Stimulated activated CD8-positive, alpha-beta memory T cell treated with anti-CD3 and anti-CD28 coated beads, Interleukin-4, amount 100 ng/mL, for 24 hours (primary cell): ENCODE measurements at places on chromosomes 5 and 9.

DNA sequence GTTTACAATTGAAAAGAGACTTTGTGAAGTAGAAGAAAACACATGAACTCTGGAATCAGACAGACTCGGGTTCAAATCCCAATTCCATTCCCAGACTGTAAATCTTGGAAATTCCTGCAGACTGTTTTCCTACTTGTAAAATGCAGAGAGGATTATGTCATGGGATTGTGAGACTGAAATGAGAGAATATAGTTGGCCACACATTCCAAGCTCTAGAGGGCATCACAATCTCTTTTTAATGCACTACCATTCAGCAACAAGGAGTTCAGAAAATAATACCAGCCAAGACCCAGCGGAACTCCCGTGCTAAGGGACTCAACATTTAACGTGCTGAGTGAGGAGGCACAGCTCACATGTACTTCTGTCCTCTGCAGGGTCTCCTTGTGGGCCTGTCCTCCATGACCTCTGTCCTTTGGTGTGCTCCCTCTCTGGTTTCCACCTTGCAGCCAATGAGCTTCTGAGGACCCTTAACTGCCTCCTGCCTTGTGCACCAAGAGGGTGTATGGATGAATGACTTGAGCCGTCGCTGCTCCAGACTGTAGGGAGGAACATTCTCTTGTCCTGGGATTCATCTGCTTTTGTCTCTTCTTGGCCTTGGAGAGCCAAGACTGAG, 263.5 kb downstream of the NTRK2 start:
- DNase-seq: no peak

- DNase-seq: no peak
Measured at GRCh38 chr5:181194489-181195248, 10.3 kb downstream of the TRIM7 start.

DNA sequence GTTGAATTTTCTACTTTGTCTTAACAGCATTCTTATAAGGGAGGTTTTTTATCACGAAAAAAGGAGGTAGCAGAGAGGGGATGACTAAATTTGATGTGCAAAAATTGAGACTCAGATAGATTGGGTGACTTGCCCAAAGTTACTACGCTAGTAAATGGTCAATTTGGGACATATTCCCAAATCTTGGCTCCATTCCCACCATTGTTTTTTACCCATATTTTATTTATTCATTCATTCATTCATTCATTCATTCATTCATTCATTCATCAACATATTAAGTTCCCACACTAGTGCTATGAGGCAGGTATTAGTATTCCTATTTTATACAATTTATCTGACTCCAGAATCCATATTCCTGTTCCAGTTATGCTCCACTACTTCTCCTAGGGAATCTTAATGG, 85.6 kb downstream of the HACD4 start:
- no peak for DNase-seq

- DNase-seq: no peak
Measured at GRCh38 chr9:116541402-116541801, 145.7 kb upstream of the TRIM32 start.

DNA sequence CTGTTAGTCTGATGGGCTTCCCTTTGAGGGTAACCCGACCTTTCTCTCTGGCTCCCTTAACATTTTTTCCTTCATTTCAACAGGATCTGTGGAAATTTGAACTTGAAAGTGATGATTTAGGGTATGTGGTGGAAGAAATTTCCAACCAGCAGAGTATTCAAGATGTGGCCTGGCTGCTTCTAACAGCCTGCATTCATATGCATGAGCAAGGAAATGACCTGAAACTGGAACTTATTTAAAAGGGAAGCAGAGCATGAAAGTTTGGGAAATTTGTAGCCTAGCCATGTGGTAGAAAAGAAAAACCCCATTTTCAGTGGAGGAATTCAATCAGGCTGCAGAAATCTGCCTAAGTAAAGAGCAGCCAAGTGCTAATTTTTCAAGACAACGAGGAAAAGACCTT, 41.7 kb downstream of the UNC13B start:
- DNase-seq: no peak

GRCh38 chr9:101849102-101849707, 110.8 kb upstream of the GRIN3A start:
- no peak for DNase-seq

- peak; percentile 40 for DNase-seq
Measured at GRCh38 chr9:36995927-36996705, 38.0 kb downstream of the PAX5 start.

DNA sequence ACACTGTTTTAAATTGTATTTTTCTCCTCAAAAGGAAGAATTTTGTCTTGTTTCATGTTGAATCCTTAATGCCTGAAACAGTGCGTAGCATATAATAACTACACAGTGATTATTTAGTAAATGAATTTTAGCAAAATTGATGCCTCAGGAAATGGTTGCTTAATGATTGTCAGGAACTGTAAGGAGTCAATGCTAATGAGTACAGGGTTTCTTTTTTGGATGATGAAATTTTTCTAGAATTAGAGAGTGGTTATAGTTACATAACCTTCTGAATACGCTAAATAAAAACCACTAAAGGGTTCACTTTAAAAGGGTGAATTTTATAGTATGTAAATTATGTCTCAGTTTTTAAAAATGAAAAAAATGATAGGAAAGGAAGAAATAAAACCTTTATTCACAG, 14.9 kb downstream of the FAM151B start:
- DNase-seq: no peak

GRCh38 chr9:20135119-20135697, 346.4 kb upstream of the SLC24A2 start:
- no peak for DNase-seq

GRCh38 chr5:73436535-73437100, 12.0 kb downstream of the FOXD1 start:
- no peak for DNase-seq

DNA sequence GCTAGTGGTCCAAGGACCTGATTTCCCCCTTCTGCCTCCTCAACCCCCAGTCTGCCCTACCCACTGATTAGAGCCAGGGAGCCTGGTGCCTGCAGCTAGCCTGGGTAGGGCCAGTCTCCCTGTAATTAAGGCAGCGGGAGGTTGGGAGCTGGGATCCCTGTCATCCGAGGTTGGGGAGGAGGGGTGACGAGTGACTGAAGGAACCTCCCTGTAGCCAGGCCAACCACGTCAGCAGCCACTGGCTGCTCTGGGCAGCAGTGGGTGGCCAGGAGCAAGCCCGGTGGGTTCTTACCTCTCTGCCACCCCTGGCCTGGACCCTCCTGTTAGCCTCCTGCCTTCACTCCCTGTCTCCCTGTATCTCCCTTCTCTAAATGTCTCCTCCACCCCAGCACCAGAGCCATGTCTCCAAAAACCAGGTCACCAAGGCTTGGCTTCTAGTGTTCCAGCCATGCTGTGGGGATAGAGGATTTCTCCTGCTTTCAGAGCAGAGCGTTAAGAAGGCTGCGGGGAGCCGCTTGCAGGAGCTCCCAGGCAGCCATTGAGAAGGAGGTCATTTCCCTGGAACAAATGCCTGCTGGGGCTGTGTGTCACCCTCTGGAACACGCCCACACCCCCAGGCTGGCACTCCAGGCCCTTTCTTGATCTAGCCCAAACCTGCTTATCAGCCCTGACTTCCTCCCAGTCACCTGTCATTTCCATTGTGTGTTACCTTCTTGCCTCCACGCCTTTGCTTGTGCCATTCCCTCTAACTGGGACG, 65.0 kb upstream of the GGTA1 start:
- DNase-seq: no peak

DNA sequence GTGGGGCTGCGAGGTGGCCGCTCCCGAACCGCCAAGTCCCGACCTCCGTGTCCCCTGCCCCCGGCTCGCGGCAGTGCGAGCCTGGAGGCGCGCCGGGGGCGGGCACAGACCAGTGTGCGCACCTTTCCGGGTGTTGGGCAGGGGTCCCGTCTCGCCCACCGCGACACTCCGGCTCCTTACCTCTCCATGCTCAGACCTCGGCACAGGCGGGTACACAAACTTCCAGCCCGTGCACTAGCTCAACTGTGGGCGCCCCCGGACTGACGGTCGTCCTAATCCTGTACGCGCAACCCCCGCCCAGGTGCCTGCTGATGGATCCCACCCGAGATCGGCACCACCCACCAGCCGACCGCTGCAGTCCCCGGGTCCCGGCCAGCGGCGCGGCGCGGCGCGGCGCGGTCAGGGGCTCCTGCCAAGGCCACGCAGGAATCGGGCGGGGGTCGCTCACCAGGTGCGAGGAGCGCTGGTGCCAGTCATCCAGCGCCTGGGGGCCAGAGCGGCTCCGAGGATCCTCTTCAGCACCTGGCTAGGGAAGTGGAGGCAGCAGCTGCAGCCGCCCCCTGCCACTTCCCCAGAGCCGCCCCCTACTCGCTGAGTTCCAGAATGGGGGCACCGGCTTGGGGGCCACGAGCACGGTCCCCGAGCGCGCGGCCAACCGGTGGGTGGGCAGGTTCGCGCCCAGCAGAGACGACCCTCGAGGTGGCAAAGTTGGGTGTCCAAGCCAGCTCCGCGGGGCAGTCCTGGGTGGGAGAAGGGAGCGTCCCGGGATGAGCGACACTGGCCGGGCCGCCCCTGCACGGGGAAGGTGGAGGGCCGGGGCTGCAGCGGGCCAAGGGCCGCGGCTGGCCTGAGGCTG, 511 bp downstream of the SEMA5A start:
- no peak for DNase-seq

DNA sequence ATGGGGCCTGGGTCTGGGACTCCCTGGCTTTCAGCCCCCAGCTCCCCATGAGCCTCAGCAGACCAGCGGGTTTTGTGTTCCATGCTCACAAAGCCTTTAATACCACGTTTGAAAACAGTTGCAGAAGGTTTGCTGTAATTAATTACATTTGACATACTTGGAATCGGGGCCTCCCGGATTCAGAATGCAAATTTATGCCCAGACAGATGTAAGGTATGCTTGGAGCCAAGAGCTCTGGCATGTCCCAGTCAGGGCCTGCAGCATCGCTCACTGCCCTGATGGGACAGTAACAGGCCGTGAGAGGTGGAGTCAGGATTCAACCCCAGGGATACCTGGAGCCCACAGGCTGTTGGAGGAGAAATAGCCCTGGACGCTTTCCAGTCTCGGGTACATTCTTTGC, 12.2 kb downstream of the ZNF618 start:
- DNase-seq: no peak

DNA sequence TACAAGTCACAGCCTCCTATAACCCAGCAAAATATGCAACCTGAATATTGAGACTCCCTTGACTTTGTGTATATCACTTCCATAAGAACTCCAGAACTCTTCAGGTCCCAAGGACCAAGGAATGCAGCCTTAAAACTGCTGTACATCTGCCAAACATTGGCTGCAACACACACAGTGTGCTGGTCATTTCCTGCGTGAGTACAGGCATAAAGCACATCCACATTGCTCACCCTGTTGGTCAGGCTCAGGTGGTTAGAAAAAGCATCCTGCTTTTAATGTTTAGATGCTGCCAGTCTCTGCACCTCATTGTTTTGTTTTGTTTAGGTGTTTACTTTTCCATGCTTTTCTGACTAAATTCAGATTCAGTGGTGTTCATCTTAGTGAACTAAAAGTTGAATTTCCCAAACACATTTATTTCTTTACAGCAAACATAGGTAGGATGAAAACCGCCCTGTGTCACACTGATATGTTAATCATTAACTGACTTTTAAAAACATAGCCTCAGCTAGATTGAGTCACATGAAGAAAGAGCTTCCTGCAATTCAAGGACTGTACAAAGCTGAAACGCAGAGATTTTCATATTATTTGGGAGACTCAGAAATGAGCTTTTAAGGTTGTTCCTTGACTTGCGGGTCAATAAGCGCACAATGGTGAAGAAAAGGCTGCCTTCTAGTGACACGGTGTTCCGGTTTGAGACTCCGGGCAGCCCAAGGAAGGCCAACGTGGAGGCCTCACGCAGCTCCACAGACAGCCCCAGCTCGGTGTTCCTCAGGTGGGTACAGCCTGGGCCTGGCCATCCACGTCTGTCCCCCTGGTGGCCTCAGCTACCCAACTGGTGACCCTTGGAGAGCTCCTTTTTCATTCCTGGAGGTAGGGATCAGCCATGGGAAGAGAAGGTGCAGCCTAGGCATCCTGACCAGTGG, 52.2 kb upstream of the GRAMD2B start:
- DNase-seq: no peak

DNA sequence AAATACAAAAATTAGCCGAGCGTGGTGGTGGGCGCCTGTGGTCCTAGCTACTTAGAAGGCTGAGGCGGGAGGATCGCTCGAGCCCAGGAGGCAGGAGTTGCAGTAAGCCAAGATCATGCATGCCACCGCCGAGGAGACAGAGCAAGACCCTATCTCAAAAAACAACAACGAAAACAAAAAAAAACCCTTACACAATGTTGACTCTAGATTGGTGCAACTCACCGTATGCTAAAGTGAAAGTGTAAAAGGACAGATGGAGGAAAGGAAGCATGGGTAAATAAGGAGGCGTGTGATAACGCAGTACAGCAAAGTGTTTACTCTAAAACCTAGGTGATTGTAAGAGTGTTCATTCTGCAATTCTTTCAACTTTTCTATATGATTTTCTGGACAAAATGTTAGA, 15.9 kb upstream of the RUFY1 start:
- DNase-seq: no peak

- DNase-seq: no peak
Measured at GRCh38 chr5:173612948-173613347, 3.5 kb downstream of the BOD1 start.

- no peak for DNase-seq
Measured at GRCh38 chr5:13591621-13592020, 352.9 kb downstream of the DNAH5 start.

DNA sequence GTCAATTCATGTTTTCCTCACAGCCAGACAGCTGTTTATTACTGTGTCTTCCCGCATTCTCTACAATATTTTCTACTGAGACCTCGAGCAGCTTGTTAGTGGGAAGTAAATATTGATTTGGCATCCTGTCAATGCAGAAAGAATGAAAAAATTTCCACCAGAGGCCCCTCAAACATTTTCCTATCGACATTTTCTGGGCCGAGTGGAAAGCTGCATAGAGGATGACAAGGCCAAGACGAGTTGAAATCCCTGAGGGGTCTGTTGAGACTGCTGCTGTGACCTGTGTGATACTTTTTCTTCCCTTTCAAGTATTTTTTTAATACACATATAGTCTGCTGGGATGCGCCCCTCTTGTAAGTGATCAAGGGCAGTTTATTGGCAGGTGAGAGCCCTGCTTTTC, 91.4 kb upstream of the SH3GL2 start:
- DNase-seq: no peak

DNA sequence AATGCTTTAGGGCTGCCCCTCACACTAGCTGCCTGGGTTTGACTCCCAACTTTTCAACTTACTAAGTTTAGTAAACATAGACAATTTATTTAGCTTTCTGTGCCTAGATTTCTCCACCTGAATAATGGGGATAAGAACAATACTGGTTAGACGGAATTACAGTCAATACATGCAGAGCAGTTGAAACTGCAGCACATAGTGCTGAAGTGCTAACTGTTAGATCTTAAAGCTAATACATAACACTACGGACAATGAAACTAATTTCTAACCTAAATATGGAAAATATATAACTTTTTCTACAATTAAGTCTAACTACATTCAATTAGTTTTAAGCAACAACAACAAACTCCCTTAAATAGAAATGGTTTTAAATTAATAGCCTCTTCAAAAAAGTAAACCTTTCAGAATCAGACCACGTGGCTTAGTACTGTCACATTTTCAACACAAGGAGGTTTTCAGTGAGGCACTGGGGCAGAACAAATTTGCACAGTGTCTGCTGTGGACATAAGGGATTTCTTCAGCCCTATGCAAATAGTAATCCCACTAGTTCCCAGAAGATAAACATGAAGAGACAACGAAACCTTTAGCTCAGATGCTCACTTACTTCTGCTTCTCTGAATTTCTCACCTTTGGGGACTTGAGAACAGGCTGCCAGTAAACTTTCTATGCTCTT, 293.4 kb downstream of the EDIL3 start:
- no peak for DNase-seq

GRCh38 chr5:104494083-104494482, 931.5 kb upstream of the NUDT12 start:
- no peak for DNase-seq

- no peak for DNase-seq
Measured at GRCh38 chr9:92538541-92538940, 2.8 kb upstream of the ECM2 start.
